NCI-H774 (cell line): ENCODE measurements at places on chromosomes 5 and 9.

- no peak for DNase-seq
Measured at GRCh38 chr5:143248822-143249579, 154.5 kb downstream of the NR3C1 start.

DNA sequence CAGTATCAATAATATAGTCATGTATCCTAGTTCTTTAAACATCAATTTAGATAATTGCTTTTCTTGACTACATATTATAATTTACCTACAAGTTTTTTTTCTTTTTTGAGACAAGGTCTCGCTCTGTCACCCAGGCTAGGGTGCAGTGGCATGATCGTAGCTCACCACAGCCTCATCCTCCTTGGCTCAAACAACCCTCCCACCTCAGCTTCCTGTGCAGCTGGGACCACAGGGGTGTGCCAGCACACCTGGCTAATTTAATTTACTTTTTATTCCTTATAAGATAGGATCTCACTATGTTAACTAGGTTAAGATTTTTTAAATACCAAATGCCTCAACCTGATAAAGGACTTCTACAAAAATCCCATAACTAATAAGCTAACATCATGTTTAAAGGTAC, 21.1 kb downstream of the UIMC1 start:
- no peak for DNase-seq

- no peak for DNase-seq
Measured at GRCh38 chr5:144267961-144268513, 97.4 kb downstream of the KCTD16 start.

DNA sequence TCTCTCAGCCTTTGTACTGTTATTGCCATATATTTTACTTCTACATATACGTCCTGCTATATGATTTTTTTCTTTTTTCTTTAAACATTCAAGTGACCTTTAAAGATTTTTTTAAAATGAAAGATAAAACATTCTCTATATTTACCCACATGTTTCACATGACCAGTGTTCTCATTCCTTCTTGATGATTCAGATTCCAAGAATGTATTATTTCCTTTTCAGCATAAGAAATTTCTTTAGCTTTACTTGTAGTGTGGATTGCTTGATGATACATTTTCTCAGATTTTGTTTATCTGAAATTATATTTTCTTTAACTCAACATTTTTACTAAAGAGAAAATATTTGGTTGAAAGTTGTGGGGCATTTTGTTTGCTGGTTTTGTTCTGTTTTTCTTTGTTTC, 792.1 kb downstream of the BRINP1 start:
- DNase-seq = no peak

DNA sequence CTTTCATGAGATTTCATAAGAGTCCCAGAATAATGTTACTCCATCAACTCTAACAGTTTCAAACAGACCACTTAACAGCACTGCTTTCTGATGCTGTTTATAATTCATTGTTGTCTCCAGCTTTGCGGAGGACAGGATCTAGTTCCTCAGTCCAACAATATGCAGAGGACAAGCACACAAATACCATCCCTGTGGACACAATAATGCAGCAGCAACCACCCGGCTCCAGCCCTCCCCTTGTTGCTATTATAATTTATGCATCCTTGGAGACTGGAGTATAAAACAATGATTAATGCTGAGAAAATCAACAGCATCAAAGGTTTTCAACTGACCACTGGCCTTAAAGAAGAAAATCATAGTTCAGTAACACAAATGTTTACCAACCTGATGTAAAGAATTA, 108.3 kb downstream of the DENND1A start:
- DNase-seq = no peak

DNA sequence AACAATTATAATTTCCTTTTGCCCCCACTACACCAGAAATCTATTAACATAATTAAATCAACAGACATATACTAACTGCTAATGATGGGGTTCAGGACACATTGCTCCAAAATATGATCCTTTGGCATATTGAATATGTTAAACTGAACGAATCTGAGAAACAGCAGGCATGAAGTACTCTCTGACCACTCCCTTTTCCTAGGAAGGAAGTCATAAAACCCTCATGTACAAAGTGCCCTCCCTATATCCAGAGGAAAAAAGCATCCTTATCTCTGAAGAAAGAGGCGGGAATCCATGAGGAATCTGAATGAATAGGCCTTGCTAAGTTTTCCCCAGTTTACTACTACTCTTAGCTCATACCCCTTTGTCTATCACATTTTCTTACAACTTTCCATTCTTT, 67.9 kb downstream of the ADAMTS6 start:
- no peak for DNase-seq

DNA sequence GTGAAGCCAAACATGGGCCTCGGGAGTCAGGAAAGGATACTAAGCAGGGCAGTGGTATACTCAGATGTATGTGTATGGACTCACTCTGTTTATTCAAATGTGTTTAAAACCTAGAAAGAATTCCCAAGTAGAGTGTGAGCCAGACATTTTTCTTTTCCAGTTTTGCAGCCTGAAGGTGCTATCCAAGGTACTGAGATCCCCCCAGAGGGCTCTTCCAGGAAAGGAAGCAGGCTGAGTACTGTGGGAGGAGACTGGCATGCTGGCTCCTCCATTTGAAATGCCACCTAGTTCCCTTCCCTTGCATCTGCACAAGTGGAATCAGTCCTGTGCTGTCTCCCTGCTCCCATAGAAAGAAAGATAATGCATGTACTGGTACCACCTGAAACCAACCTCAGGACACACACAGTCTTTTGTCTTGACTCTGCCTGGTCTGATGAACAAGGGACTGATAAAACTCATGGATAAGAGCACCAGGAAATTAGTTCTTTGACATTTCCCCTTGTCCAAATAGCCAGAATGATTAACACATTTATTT, 85.9 kb downstream of the HRH2 start:
- DNase-seq = no peak

DNA sequence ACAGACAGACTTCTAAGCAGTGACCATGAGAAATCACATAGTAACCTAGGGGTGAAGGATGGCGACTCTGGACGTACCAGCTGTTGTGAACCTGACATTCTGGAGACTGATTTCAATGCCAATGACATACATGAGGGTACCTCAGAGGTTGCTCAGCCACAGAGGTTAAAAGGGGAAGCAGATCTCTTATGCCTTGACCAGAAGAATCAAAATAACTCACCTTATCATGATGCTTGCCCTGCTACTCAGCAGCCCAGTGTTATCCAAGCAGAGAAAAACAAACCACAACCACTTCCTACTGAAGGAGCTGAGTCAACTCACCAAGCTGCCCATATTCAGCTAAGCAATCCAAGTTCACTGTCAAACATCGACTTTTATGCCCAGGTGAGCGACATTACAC, 38.0 kb upstream of the CCDC152 start:
- no peak for DNase-seq

DNA sequence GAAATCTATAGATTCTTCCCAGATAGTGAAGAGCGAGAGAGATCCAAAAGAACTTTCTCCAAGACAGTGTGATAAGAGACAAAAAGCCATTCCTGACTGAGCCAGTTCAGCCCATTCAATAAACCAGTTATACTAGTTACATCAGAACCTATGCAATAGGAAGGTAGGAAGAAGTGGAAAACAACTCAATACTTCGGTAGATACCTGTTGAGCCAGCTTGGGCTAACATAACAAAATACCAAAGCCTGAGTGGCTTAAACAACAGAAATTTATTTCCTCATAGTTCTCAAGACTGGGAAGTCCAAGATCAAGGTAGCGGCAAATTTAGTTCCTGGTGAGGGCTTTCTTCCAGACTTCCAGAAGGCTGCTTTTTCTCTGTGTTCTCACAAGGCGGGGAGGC, 214.5 kb upstream of the GRAMD2B start:
- no peak for DNase-seq

DNA sequence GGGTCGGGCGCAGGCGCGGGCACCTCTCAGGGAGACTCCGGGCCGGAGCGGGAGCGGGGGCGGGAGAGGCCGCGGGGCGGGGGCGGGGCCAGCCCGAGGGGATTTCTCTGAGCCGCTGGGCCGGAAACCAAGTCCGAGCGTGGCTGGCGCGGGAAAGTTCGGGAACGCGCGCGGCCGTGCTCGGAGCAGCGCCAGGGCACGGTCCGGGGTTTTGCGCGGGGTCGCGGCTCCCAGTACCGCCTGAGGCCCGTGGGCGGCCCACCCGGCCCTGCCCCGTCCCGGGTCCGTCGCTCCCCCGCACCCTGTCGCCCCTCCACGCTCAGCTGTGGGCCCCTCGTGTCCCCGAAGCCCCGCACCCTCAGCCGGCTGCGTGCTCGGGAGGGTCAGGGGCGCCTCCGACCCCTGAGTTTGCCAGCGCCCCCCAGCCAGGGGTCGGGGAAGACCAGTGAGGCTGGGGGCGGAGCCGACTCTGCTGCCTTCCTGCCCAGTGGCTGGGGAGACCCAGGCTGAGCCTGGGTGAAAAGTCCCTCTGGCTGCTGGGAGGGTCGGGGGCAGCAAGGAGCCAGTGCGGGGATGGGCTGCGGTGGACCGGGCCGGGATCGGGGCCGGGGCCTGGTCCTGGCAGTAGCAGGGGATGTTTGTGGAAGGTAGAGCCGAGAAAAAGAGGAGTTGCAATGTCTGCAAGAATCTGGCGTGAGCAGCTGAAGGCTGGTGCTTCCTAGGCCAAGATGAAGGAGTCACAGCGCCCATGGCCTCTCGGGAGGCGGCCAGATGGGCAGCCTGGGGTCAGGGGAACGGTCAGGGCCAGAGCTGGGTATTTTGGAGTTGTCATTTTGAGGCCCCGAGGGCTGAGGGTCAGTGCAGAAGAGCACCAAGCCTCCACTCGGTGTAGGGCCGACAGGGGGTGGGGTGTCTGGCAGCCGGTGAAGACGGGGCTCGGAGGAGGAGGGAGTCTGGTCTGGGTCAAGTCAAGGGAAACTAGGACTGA, 588 bp downstream of the TRAF2 start:
- DNase-seq = no peak

DNA sequence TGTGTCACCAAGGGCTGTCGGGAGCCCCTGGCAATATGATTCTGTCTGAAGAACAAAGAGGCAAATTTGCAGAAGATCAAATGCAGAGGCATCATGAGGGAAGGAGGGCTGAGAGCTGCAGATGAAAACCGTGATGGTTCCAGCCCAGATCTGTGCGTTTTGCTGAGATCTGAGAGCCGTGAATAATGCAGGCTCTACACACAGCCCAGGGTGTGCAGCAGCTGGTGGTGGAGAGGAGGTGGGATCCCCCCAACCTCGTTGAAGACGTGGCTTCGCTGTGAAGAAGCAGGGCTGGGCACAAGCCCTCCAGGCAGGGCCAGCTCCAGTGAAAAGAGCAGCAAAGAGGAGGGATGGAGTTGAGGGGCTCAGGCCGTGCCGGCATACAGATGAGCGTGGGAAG, 75.5 kb downstream of the TSPAN17 start:
- DNase-seq = no peak

DNA sequence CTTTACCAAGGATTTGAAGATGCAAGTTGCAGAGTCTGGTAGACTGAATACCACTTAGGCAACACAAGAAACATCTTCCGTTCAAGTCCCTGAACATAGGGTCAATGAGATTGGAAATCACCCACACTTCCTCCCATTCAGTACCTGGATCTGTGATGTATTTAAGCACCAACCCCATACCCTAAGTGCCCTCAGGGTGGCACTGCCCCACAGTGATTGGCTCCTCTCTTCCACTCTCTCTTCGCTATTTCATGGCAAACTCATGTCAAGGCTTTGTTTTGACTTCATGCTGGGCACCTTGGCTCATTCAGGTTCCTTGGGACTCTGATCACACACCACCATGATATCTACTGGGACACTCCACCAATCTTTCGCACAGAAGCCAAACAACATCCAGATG, 53.7 kb downstream of the GGTA1 start:
- DNase-seq = no peak

DNA sequence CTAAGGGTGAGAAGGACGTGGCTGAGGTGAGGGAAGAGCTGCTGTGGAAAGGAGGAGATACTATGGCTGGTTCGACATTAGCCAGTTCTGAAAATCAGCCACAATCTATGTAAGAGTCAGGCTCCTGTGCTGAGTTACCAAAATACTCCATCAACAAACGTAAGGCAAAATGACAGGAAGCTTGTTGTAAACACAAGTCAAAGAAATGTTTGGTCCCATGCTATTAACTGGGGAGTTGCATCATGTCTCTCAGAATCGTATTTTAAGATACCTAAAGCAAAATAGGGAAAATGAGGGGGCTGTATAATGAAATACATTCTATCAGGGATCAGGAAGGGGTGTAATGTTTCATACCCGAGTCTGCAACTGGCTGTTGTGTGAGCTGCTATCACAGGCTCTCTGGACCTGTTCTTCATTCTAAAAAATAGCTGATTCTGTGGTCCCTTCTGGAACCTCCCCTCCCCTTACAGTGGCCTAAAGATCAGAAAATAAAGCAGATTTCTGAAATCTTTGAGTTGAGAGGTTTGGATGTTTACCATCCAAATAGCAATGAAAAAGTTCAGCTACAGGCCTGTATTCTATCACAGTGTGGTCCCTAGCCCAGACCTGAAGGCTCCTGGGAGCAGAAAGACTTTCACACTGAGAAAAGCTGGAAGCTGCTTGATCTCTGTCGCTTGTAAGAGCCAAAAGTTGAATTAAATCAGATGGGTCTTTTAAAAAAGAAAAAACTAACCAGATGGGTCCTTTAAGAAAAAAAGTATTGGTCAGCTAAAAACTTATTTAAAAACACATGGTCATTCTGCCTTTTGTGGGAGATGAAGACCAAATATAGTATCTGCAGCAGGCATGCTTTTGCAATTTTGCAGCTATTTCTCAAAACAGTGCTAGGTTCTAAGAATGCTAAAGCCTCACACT, 97.8 kb upstream of the SMC5 start:
- DNase-seq = no peak

DNA sequence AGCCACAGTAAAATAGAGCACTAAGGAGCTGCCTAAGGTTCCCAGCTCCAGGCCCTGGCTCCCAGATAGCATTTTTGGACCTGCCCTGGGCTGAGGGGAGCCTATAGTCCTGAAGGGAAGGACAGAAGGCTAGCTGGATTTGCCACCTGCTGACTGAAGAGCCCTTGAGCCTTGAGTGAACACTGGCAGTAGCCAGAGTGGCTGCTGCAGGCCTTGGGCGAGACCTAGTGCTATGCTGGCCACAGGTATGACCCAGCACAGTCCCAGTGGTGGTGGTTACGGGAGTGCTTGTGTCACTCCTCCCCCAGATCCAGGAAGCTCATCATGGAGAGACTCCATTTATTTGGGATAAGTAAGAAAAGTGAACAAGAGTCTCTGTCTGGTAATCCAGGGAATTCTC, 10.3 kb upstream of the STX17 start:
- no peak for DNase-seq

DNA sequence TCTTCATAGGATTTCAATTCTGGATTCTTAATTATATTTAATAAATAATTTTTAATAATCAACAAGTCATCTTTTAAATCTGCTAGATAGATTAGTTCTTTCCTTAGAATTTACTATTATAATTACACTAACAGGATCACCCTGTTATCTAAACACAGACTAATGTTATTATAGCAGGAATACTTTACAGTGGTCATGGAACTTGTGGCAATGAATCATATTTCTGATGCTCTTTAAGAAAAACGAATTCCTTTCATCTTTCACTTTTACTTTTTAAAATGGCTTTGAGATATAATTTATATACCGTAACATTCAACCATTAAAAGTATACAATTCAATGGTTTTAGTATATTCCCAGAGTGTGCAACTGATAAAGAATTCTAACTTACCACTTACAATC, 29.7 kb upstream of the CDK5RAP2 start:
- DNase-seq = no peak

GRCh38 chr5:72107901-72108201, 576 bp downstream of the MAP1B start:
- peak; percentile 28 for DNase-seq

GRCh38 chr5:175457466-175457865, 13.5 kb upstream of the DRD1 start:
- no peak for DNase-seq
